ENCODE measurements at places on chromosomes 7 and 10.

GRCh38 chr7:132771301-132771730, 195.0 kb upstream of the PLXNA4 start:
- no peak for DNase-seq

- no peak for DNase-seq
Measured at GRCh38 chr10:98453729-98454128, 7.0 kb upstream of the HPS1 start.

GRCh38 chr7:80729591-80730320, 91.3 kb downstream of the CD36 start:
- DNase-seq = no peak

GRCh38 chr10:71754562-71754961, 18.8 kb downstream of the VSIR start:
- DNase-seq = no peak

- no peak for DNase-seq
Measured at GRCh38 chr7:135493362-135493761, 16.5 kb downstream of the CNOT4 start.

DNA sequence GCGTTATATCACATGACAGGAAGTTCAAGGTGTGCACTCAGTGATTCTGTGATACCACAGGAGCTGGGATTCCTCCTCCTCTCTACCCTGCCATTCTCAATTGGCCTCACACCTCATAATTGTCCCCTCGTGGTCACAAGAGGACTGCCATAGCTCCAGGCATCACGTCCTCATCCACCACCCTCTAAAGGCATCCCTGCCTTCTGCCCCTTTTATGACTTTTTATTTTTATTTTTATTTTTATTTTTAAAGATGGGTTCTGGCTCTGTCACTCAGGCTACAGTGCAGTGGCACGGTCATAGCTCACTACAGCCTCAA, 47.0 kb downstream of the PDGFA start:
- DNase-seq = no peak

GRCh38 chr7:28957751-28958234, 337 bp downstream of the TRIL start:
- DNase-seq = no peak

GRCh38 chr10:10865303-10865702, 152.4 kb upstream of the CELF2 start:
- DNase-seq = no peak

DNA sequence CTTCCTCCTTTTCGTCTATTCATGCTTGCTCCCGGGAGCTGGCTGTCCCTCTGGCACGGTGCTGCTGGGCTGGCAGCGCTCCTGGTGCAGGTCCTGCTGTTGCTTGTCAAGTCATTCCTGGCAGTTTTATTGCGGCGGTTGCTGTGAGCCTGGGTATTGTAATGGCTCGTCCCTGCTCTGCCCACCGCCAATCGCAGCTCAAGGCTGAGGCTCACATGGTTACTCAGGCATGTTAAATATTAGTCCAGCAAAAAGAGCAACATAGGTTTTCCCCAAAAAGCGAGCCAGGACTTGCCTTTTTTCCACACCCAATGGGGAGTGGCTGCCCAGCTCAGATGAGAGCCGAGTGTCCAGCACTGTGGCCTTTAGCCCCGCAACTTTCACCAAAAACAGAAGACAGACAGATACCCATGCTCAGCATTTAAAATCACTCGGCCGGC, 492.9 kb upstream of the FOXK1 start:
- no peak for DNase-seq

- no peak for DNase-seq
Measured at GRCh38 chr10:88499569-88500470, 83.3 kb downstream of the RNLS start.

DNA sequence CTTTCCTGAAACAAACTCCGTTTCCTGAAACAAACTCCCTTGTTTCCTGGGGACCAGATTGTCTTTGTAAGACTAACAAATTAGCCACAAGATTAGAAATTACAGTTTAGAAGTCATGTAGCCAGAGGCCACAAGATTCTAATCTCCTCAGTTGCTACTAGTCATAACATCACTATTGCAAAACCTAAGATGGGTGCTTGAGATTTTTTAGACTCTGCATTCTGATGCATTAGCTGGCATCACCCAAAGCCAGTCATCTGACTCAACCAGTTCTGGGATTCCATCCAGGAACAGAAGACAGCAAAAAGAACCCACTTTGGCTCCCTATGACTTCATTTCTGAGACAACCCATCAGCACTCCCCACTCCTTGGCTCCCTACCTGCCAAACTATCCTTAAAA, 367.9 kb upstream of the MBL2 start:
- DNase-seq = no peak

GRCh38 chr10:129537151-129537550, 70.1 kb downstream of the MGMT start:
- no peak for DNase-seq

DNA sequence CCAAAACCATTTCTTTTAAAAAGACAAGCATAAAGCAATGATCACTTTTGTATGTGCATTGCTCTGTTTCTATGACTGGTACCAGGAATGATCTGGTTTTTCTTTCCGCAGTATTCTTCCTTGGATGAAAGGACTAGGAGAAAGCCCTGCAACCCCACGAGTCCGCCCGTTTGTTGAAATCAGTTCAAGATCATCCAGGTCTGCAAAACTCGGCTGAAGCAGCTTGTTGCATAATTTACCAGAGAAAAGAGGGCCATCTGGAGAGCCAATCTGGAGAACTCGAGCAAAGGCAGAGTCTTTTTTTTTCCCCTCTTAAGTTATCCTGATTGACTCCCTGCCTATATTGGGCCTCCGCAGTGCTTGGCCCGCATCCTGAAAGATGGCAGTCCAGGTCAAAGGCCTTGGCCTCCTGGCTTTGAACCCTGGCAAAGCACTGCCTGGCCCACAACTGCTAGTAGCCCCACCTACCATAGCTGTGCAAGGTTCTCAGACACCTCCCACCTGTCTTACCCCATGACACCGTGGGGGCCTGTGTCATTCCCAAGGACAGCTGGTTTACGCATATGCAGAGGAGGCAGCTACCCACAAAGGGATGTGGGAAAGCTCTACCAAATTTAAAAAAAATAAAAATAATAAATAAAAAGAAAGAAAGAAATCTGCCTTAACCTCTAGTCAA, 572.2 kb downstream of the INHBA start:
- no peak for DNase-seq

DNA sequence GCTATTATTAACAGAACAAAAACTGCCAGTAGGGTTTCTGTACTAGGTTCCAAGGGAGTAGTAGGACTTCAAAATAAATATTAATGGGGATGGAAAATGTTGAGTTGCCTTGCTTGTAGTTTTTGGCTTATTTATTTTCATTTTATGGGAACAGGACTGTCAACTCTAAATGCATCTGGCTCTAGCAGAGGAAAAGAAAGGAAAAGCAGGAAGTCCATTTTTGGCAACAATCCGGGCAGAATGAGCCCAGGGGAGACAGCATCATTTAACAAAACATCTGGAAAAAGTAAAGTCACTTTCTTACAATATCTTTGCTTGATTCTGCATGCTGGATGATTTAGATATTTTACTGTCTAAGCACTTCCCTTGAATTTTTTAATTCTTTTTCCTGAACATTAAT, 69.4 kb downstream of the NOC3L start:
- DNase-seq = no peak

DNA sequence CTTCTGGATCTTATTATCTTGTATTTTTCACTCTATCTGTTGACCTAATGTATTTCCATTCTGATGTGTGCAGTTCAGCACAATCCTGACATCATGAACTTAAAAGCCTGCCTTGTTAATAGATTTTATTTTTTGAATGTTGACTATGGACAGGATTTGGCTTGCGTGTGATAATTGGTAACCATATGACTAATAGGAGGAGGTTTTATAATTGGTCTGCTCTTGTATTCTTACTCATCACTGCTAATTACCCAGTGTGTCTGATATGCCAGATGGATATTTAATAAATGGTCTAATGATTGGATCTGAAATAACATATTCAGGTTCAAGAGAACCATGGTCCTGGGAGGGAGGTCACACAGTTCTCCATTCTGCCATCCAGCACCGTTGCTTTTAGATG, 45.9 kb downstream of the MTURN start:
- no peak for DNase-seq

- DNase-seq = no peak
Measured at GRCh38 chr7:18993933-18994668, 123.3 kb downstream of the TWIST1 start.

DNA sequence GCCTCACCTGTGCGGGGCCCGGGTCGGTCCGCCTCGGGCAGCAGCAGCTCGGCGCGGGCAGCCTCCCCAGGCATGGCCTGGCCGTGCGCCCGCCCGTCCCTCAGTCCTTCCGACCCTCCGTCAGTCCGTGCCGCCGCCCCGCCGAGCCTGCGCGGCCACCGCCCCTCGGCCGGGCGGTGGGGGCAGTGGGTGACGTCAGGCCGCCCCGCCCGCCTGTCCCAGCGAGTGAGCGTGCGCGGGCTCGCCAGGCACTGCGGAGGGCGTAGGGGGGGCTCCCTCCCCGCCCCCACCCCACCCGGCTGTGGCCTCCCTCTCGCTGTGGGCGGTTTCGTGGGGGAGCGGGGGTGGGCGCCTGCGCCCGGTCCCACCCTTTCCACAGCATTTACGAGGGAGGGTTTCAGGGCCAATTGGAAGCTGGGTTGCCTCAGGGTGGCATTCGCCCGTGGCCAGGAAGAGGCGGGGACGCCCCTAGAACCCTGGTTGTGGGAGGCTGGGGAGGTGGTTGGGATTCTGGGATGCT, at the start of gene NACAD:
NACAD (minus strand) TSS at position 149 of the 520 bp plus-strand sequence; CDS start at position 74, 75 bp downstream.
- DNase-seq = no peak

GRCh38 chr7:139745678-139746143, 32.1 kb downstream of the HIPK2 start:
- no peak for DNase-seq

DNA sequence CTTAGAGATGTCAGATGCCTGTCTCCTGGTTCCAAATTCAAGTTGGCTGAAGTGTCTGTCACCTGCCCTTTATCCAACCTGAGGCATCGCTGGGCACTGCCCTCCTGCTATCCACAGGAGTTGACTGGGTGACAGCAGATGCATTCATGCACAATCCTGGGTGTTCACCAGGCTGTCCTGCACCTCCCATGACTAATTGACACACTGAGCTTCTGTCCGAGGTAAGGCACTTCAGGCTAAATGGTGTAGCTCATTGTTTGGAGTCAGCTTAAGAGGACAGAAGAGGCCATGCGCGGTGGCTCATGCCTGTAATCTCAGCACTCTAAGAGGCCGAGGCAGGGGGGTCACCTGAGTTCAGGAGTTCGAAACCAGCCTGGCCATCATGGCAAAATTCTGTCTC, 2.4 kb downstream of the UCMA start:
- no peak for DNase-seq

DNA sequence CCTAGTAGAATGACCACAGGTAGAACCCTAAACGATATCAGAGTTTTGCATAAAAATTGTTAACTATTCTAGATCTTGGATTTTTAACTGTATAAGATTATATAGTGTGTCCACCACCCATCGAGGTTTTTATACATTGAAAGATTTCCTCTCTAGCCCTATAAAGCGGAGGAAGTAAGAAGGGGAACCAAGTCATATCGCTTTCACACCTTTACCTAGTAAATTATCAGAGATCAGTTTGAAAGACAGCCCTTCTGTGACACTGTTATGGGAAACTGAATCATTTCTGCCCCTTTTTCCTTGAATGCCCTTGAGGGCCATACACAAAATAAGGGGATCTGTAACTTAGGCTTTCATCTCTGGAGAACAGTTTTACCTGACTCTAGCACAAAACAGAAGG, 8.3 kb upstream of the GPR37 start:
- no peak for DNase-seq

- DNase-seq = no peak
Measured at GRCh38 chr10:125096371-125096770, 64.0 kb downstream of the CTBP2 start.

DNA sequence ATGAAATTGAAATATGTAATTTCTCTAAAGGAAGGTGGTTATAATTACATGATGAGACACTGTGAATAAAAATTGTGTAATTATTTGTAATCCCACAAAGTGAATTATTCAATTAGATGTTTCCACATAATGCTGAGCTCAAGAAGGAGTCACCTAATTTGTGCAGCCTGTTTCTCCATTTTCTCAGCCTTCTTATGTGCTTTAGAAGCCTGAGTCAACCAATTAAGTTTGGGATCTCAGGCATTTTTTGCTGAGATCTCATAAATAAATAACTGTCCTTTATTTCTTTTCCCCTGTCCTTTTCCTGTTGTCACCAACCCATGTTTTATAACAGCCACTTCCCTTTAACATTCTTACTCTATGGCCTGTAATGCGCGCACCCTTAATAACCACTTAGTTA, 506.5 kb upstream of the SEMA3D start:
- DNase-seq = no peak

GRCh38 chr7:22121702-22122474, 176.2 kb upstream of the CDCA7L start:
- DNase-seq = no peak

GRCh38 chr10:78028438-78029268, 662 bp downstream of the POLR3A start:
- no peak for DNase-seq

- no peak for DNase-seq
Measured at GRCh38 chr10:129025787-129026186, 441.3 kb upstream of the MGMT start.

DNA sequence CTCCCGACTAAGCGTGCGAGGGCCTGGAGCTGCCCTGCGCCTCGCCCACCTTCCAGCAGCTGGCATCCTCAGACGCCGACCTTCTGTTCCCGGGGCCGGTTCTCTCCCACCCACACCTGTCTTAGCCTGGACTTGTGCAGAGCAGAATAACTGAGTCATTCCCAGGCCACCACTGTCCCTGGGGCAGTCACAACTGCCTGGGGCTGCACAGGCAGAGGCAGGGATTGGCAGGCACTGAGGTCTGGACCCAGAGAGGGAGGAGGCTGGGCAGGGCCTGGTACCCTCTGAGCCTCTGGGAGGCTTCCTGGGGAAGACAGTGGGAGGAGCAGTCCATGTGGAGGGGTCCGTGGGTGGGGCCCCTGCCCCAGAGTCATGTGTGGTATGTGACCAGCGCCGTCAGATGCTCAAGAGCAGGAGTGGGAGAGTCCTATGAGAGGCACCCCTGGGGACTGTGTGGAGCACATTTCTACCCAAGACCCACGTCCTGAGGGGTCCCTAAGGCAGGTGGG, 74.3 kb downstream of the NKX6-2 start:
- DNase-seq = no peak

DNA sequence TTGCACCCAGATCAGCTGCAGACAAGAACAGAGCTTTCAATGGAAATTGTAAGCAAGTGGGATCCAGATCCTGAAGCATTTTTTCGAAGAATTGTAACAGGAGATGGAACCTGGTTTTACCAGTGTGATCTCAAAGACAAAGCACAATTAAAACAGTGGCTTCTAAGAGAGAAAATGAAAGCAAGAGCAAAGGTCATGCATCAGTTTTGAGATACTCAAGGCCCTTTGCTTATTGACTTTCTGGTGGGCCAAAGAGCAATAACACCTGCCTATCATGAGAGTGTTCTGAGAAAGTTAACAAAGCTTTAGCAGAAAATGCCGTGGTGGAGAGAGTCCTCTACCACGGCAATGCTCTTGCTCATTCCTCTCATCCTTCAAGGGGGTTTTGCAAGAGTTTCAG, 194.8 kb downstream of the TMEM178B start:
- DNase-seq = no peak

GRCh38 chr10:49089557-49090188, 25.6 kb downstream of the VSTM4 start:
- no peak for DNase-seq
